ENCODE measurements at places on chromosomes 5 and 9. TPM values are rescaled to one million over a fixed set of nuclear protein-coding genes. Genes with fewer than 3 reads are reported as not detected.

Gene FOXD4
- 0.11 TPM for total RNA-seq

Gene PCDHA2
- not detected for total RNA-seq

Gene SHISAL2B
- total RNA-seq, result not detected

Gene TAF1L
- total RNA-seq, result not detected

Gene PARP8
- total RNA-seq, result 6.6 TPM

Gene SLC28A3
- 0.16 TPM for total RNA-seq

Gene ENTPD2
- total RNA-seq, result 1.5 TPM

Gene CXCL14
- total RNA-seq, result 0.49 TPM

Gene REEP2
- total RNA-seq, result 6.6 TPM

Gene NUTM2F
- total RNA-seq, result not detected

Gene TRPM3
- 0.22 TPM for total RNA-seq

Gene FBN2
- 34.1 TPM for total RNA-seq

Gene TRIM41
- 26.4 TPM for total RNA-seq

Gene GLT6D1
- total RNA-seq, result not detected

All from left ventricle myocardium inferior (tissue), 1 donor.